ENCODE measurements at places on chromosomes 12 and 14.

DNA sequence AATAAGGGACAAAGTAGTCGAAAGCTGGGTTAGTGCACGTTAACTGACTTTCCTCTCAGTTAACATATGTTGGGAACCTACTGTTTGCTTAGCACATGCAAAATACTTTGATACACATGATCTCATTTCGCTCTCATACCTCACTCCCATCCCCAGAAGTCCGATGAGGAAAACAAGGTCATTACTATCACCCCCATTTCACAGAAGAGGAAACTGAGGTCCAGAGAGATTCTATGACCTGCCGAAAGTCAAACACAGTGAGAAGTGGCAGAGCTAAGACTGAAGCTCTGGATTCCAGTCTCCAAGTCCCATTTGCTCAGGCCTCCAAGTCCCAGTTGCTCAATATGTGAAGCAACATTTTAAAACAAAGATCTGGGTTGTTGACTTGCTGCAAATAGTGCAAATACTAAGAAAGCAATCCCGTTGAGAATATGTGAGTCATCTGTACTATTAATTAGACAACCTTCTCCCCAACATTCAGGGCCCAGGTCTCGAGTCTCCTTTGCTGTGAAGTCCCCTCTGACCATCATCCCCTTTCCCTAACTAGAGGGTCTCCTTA lies 170.6 kb upstream of the PWP1 start:
- H3K27ac ChIP-seq, result no peak overlapping the region
- H3K27me3 ChIP-seq, result no peaks in the 10 kb centered on the region
- DNase-seq, result no peak
- H3K4me1 ChIP-seq, result no peaks in the 10 kb centered on the region
- H3K36me3 ChIP-seq, result no peaks in the 10 kb centered on the region

- no peak overlapping the region for H3K4me3 ChIP-seq
- H3K36me3 ChIP-seq, result peaks cover 24% of the 10 kb centered on the region
- no peak overlapping the region for H3K27ac ChIP-seq
- H3K27me3 ChIP-seq, result no peaks in the 10 kb centered on the region
- no peak for DNase-seq
- no peaks in the 10 kb centered on the region for H3K4me1 ChIP-seq
Measured at GRCh38 chr14:54420478-54421142, 20.6 kb downstream of the CNIH1 start.

- H3K4me1 ChIP-seq, result no peaks in the 10 kb centered on the region
- no peak overlapping the region for H3K4me3 ChIP-seq
- H3K27ac ChIP-seq, result no peak overlapping the region
- DNase-seq, result no peak
- H3K36me3 ChIP-seq, result no peaks in the 10 kb centered on the region
Measured at GRCh38 chr12:54041097-54041690, 8.3 kb downstream of the HOXC5 start.

- no peaks in the 10 kb centered on the region for H3K36me3 ChIP-seq
- no peaks in the 10 kb centered on the region for H3K4me1 ChIP-seq
- H3K27ac ChIP-seq, result no peak overlapping the region
- DNase-seq, result no peak
- H3K27me3 ChIP-seq, result peaks cover 3% of the 10 kb centered on the region
Measured at GRCh38 chr12:132437943-132438700, 51.8 kb upstream of the FBRSL1 start.

- no peaks in the 10 kb centered on the region for H3K36me3 ChIP-seq
- no peak for DNase-seq
- no peaks in the 10 kb centered on the region for H3K27me3 ChIP-seq
- H3K4me1 ChIP-seq, result no peaks in the 10 kb centered on the region
Measured at GRCh38 chr14:25396128-25396527, 346.2 kb upstream of the STXBP6 start.

GRCh38 chr12:93387780-93388179 lies 10.1 kb downstream of the NUDT4 start:
- DNase-seq, result no peak
- no peaks in the 10 kb centered on the region for H3K4me1 ChIP-seq
- no peaks in the 10 kb centered on the region for H3K27me3 ChIP-seq

- no peaks in the 10 kb centered on the region for H3K36me3 ChIP-seq
- no peaks in the 10 kb centered on the region for H3K27me3 ChIP-seq
- no peak overlapping the region for H3K4me3 ChIP-seq
- H3K27ac ChIP-seq, result no peak overlapping the region
- DNase-seq, result no peak
- H3K4me1 ChIP-seq, result peaks cover 4% of the 10 kb centered on the region
Measured at GRCh38 chr12:110606253-110606611, 7.7 kb upstream of the TCTN1 start.

GRCh38 chr12:52546126-52546525 lies 6.8 kb downstream of the KRT71 start:
- H3K36me3 ChIP-seq, result no peaks in the 10 kb centered on the region
- no peak overlapping the region for H3K4me3 ChIP-seq
- no peak overlapping the region for H3K27ac ChIP-seq
- H3K4me1 ChIP-seq, result peaks cover under 1% of the 10 kb centered on the region

DNA sequence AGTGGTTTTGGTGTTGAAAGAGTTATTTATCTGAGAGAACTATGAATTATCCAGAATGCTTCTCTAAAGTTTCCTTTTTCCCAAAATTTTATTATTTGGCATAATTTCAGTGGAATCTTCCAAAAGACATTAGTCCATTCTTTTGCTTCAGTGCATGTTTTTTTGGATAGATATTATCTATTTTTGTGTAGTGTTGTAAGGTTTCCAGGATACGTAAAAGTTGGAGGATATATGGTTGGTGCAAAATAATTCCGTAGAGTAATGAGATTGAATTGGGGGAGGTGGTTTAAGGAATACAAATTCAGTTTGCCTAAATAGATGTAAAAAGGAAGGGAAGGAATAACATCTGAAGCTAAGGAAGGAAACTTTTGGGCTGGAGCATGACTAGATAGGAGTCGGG lies 186.6 kb downstream of the RGS6 start:
- H3K27ac ChIP-seq, result no peak overlapping the region
- no peaks in the 10 kb centered on the region for H3K27me3 ChIP-seq
- no peak for DNase-seq
- no peaks in the 10 kb centered on the region for H3K4me1 ChIP-seq
- H3K36me3 ChIP-seq, result no peaks in the 10 kb centered on the region

DNA sequence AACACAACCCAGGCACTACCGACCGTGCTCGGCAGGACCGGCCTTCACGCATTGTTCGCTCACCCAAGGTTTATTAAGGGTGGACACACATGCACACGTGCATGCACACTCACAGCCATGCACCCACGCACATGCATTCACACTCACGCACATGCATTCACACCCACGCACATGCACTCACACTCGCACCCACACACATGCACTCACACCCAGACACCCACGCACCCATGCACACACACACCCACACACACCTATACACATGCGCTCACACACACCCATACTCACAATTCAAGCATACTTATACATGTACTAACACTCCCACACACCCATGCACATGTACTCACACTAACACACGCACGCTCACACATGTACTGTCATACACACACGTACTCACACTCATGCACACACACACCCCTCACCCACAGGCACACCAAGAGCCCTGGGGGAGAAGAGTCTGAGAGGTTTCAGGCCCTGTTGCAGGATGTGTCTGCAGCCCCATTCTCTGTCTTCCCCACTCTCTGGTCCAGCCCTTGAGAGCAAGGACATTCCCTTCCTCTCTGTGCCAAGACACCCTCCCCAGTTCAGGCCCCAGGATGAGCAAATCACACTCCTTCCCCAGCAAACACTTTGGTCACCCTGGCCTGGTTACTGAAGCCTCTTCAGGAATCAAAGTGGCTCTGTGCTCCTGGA lies 49.4 kb upstream of the BCL11B start:
- DNase-seq, result no peak
- no peak overlapping the region for H3K27ac ChIP-seq
- no peaks in the 10 kb centered on the region for H3K4me1 ChIP-seq
